Naive thymus-derived CD8-positive, alpha-beta T cell (primary cell): ENCODE measurements at places on chromosomes 13 and 19.

- DNase-seq = no peak
Measured at GRCh38 chr19:16673231-16673630, 12.3 kb downstream of the TMEM38A start.

GRCh38 chr13:106329941-106330340 is 205.5 kb downstream of the EFNB2 start:
- no peak for DNase-seq

DNA sequence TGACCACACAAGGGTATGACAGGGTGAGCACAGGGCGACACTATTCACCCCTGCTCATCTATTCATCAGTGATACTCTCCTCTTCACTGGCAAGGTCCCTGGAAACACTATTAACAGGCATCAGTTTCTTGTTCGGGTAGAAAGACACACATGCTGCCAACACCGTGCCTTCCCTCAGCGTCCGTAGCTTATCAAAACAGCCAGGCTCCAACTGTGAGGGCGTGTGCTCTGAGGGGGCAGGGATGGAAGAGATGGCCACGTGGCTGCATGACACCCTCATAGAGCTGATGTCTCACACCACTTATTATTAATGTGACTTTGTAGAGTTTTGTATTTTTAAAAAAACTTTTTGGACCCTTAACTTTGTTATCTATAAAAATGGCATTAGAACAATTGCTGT is 160.3 kb downstream of the ITGBL1 start:
- DNase-seq = no peak

DNA sequence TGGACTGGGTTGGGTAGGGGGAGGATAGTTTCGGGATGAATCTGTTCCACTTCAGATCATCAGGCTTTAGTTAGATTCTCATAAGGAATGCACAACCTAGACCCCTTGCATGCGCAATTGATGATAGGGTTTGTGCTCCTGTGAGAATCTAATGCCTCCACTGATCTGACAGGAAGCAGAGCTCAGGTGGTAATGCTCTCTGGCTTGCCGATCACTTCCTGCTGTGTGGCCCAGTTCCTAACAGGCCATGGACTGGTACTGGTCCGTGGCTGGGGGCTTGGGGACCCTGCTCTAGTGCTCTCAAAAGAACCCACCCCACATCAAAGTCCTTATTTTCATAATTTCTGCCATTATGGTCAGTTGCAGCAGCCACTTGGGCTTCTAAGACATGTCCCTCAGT is 30.1 kb downstream of the DNAJC3 start:
- no peak for DNase-seq

DNA sequence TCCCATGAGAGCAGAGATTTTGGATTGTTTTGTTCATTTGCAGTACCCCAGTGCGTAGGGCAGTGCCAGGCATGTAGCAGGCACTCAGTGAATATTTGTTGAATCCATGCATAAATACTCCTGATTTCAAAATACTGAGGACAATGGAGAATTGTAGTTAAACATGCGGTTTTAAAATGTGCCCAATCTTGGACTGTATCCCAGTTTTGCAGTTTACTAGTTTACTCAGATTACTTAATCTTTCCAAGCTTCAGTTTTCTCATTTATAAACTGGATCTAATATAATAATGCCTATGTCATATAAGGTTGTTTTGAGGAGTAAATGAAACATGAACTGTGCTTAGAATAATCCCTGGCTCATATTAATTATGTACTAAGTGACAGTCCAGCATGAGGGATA is 39.0 kb downstream of the RCBTB2 start:
- DNase-seq = no peak

GRCh38 chr19:4328243-4328990 is 10.2 kb downstream of the STAP2 start:
- peak; percentile 89 for DNase-seq

- no peak for DNase-seq
Measured at GRCh38 chr13:30466358-30466714, 600 bp upstream of the HMGB1 start.

DNA sequence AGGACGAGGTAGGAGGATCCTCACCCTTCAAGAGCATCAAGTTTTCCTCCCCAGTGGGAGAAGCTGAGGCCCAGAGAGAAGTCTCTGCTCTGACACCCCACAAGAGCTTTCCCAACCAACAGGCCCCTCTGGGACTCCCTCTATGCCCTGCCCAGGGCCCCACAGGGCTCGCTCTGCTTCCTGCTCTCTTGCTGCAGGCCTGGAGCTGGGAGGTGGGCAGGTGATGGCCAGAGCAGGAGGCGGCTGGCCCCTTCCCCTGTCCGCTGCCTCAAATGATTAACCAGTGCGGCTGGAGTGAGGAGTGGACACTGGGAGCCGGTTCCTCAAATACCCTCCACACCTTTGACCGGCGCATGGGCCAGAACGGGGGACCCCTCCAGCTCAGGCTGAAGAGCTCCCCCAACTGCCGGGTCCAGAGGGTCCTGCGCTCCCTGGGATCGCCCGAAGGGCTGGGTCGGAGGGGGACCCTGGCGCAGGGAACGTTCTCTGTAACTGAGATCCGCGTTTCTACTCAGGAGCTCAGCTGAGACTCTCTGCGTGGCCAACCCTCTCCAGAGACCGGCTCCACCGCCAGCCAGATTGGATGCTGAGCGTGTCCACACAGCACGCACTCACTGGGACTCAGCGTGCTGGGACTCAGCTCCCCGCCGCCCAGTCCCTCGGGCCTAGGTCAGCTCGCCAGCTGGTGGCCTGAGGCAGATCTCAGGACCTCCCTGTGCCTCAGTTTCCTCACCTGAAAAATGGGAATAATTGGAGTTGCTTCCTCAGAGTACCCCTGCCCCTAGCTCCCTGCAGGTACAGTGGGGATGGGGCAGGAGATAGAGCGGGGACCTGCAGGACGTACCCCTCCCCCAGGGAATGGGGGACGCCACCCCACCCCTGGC is 6.7 kb upstream of the ONECUT3 start:
- DNase-seq = no peak

- no peak for DNase-seq
Measured at GRCh38 chr19:56946159-56946558, 105.6 kb upstream of the PEG3 start.

GRCh38 chr19:1469255-1470054 is 9.6 kb downstream of the C19orf25 start:
- DNase-seq = no peak

DNA sequence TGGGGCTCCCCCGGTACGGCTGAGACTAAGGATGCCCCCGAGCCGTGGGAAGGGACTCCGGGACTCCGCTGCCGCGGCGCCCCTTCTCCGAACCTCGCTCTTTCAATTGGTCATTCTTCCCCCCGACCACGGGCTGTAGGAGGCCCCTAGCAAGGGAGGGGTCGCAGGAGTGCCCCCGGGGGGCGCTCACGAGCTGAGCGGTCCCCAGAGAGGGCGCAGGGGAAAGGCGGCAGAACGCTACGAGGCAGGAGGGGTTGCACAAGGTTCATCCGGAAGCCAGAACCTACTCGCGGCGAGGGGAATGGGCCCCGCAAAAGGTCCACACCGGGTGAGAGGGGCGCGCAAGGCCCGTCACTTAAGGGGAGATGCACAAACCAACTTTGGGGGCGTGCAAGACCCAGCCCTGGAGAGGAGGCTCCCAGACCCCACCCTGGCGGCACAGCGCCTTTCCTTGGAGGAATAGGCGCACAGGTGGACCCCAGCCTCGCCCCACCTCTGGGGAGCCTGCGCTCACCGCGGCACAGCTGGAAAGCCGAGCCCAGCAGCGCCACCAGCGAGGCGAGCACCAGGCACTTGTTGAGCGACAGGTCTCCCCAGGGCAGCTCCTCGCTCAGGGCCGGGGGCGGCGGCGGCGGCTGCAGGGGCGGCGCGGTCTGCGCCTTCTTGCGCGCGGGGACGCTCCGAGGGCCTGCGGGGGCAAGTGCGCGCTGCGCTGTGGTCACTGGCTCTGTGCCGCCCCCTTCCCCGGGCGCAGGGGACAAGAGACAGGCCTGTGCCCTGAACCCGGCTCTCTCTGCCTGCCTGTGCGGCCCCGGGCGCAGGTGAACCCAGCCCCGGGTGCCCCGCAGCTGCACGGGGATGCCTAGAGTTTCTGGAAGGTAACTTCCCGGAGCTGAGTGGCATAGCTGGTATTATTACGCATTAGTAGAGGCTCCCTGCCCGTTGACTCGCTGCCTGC is 2.8 kb downstream of the JSRP1 start:
- peak; percentile 34 for DNase-seq

GRCh38 chr19:56619121-56619520 is 23.8 kb upstream of the SMIM17 start:
- DNase-seq = no peak

GRCh38 chr13:21426238-21426637 is 32.9 kb downstream of the ZDHHC20 start:
- no peak for DNase-seq

DNA sequence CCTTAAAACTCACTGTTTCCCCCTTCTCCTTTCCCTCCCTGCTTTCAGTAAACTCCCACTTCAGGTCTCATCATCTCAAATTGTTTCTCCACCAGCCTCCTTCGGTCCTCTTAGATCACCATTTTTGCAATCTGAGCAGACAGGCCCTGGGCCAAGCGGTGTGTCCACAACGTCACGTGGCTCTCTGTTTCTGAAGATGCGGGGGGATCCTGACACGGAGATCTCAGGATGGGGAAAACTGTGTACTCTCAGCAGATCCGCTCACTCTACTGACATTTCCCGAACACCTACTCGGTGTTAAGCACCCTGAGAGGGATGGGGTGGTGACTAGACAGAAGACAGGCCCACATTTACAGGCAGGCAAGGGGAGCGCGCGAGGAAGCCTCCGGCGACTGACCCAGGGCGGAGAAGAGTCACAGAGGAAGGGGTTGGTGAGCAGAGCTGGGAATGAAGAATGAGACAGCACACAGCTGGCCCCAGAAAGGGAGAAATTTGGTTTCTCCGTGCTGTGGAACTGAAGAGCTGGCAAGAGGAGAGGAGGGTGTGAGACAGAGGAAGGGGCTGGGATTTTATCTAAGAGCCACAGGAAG is 38.8 kb downstream of the SERP2 start:
- no peak for DNase-seq

GRCh38 chr19:47280183-47280797 is 5.6 kb downstream of the INAFM1 start:
- DNase-seq = peak; percentile 44

DNA sequence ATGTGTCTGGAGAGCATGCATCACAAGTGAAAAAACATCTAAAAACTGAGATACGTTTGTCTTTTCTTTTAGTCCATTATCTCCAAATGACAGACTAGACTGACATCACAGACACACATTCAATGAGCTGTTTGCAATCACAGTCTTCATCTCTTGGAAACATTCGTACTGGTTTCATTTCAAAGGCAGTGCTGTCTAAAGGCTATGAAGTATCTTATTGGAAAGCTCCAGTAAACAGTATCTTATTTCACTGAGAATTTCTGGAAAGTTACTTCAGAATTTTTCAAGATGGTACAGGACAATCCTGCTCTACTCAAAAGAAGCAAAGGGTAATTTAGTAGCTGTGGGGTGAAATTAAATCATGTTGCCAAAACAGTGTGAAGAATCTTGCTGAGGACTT is 53.5 kb upstream of the TNFRSF19 start:
- no peak for DNase-seq

GRCh38 chr13:44334751-44335150 is 38.9 kb upstream of the SERP2 start:
- DNase-seq = no peak

DNA sequence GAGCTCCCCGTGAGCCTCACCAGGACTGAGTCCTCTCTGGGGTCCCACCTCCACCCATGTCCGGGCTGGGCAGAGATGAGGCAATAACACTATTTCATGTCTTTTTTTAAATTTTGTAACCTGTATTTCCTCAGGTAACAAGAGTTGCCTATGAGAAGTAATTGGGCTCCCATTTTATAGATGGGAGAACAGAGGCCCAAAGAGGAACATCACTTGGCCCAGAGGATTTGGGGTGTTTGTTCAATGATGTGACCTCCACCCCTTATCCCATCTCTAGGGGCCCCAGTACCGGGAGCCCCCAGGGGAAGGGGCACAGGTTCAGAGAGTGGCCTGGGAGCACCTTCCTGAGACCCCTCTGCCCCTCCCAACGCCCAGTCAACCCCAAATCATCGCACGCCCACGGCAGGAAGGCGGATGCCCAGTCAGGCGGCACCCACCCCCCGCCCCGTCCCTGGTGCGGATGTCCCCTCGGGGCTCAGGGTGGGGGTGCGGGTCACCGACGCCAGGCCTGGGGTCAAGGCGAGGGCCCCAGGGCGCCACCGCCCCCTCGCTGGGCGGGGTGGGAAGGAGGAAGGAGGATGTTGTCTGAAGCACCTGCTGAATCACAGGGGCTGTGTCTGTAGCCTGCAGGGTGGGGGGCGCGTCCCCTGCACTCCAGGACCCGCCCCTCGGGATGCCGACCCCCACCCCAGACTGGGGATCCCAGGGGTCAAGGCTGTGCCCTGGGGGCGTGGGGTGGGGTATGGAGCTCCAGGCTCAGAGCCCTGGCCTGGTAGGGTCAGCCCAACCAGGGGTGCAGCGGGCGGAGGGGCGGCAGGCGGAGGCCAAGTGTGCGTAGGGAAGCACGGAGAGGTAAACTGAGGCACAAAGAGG is 9.0 kb upstream of the CIRBP start:
- peak; percentile 47 for DNase-seq

GRCh38 chr13:31045286-31046081 is 113.0 kb downstream of the TEX26 start:
- DNase-seq = no peak

DNA sequence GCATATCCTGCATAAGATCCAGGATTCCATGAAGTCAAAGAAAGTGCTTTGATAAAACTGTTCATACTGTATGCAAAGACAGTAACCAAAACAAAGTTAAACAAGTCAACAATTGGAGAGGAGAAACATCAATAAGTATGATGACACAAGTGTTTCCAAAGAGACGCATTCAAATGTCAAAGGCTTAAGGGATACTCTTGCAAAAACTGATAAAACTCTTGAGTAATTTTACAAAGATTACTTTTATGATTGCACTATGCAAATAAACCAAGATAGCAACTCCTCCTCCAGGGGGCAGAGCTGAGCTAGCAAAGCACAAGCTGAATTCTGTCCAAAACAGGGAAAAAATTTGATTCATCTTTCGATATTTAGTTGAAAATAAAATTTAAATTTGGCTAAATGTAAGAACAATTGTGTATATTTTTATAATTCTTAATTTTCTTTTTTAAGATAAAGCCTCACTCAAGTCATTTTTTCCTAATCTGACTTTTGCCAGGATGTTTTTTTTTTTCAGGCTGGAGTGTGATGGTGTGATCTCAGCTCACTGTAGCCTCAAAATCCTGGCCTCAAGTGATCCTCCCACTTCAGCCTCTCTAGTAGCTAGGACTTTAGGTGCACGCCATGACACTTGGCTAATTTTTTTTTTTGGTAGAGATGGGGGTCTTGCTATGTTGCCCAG is 84.0 kb downstream of the MZT1 start:
- DNase-seq = peak; percentile 26
